ENCODE measurements at places on chromosomes 2 and 18.

GRCh38 chr2:224436634-224437033, 34.7 kb upstream of the FAM124B start:
- DNase-seq: peak; percentile 12

GRCh38 chr2:100408104-100408503, 9.4 kb downstream of the CHST10 start:
- no peak for DNase-seq

DNA sequence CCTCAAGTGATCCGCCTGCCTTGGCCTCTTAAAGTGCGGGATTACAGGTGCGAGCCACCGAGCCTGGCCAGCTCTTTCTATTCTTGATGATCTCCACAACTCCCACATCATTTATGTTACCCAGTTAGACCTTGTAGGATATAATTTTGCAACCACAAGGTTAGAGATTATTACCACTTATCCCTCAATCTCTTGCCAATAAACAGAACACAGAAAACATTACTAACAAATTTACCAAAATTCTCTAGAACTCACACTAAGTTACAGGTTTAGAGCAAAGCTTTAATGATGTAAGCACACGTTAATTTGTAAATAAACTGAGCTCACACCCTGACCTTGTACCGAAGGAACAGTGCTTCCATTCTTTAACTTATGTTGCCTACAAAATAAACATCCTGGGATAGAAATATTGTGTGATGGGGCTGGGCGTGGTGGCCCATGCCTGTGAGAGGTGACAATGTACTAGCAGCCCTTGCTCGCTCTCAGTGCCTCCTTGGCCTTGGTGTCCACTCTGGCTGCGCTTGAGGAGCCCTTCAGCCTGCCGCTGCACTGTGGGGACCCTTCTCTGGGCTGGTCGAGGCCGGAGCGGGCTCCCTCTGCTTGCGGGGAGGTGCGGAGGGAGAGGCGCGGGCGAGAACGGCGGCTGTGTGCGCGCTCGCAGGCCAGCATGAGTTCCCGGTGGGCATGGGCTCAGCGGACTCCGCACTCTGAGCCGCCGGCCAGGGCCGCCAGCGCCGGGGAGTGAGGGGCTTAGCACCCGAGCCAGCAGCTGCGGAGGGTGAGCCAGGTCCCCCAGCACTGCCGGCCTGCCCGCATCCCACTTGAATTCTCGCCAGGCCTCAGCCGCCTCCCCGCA, 42.1 kb upstream of the ITSN2 start:
- DNase-seq: peak; percentile 35

- DNase-seq: no peak
These were observed 56.5 kb downstream of the PLA2R1 start for GRCh38 chr2:160005908-160006307.

GRCh38 chr2:105538840-105539239, 140.0 kb upstream of the FHL2 start:
- no peak for DNase-seq

DNA sequence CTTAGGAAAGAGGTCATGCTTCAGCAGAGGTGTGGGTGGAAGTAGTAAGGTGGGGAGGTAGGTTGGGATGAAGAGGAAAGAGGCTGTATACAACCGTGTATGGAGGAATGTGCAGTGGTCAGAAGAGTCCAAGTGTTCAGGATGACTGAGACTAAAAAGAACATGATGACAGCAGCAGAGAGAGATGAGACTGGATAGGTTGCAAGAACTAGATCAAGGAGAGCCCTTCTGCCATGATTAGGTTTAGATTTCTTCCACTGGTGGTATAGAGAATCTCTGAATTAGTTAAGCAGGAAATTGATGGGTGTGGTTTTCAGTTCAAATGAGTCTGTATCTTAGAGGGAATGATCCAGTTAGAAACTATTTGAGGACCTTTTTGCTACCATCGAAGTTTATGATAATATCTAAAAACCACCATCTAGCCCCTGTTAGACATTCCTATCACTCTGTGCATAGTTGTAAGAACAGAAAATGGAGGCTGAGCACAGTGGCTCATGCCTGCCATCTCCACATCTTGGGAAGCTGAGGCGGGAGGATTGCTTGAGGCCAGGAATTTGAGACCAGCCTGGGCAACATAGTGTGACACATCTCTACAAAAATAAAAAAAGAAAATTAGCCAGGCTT, 221.0 kb downstream of the LTBP1 start:
- DNase-seq: no peak

DNA sequence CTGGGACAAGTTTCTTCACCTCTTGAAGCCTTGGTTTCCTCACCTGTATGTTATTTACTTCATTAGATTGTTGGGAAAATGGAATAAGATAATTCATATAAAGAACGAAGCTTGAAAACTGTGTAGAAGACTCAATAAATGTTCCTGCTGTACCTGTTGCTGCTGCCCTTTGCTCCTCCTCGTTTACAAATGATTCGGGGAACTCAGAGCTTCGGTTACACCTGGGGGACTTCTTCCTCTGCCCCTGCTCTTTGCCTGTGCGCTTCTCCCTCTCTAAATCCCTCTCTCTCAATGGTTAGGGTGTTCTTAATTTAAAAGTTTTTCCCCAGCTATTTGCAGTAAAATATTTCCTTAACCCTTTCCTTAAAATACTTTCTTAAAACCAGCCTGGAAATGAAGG, 3.3 kb upstream of the RMDN2 start:
- no peak for DNase-seq

- DNase-seq: peak; percentile 88
These were observed 571 bp downstream of the YWHAQ start for GRCh38 chr2:9630117-9630735.

GRCh38 chr2:160816916-160817499, 323.4 kb upstream of the RBMS1 start:
- DNase-seq: no peak

- DNase-seq: peak; percentile 76
These were observed 186.6 kb downstream of the NEDD4L start for GRCh38 chr18:58230438-58231179.

- DNase-seq: peak; percentile 90
These were observed 12.1 kb downstream of the PXDN start for GRCh38 chr2:1731963-1732768.

DNA sequence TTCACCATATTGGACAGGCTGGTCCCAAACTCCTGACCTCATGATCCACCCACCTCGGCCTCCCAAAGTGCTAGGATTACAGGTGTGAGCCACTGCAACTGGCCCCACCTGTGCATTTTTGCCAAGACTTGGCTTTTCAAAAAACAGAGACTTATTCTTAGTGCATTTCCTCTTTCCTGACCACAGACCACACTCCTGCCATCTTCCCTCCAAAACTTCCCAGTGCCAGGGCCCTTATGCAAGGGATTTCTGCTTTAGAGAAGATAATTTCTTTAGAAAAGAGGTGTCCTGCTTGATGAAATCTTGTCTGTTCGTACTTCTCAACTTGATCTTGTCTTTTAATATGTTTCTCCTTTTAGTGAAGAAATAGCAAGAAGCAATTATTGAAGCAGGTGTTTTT, 98.8 kb upstream of the ZNF516 start:
- DNase-seq: no peak

DNA sequence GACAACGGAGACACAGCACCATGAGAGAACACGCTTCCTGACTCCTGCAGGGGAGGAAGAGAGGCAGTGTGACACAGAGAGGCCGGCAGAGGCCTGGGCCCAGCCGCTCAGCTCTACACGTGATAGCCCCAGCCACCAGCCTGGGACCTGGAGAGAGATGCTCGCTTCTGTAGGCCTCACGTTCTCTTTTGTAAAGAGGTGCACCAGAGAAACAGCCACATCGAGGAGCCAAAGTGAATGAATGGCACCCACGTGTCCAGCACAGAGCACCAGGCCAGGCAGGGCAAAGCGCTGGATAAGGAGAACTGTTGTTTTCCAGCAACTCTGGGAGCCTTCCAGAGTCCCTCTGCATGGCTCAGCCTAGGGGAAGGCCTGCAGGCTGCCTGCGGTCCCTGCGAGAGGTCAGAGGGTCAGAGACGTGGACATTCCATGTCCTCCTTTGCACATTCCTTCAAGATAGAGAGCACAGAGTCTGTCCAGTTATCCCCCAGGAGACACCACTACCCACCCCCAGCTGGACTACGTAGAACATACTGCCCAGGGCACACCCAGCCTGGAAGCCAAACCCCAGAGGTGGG, 14.2 kb downstream of the LIMS2 start:
- no peak for DNase-seq

- peak; percentile 21 for DNase-seq
These were observed 39.8 kb upstream of the CDKL4 start for GRCh38 chr2:39283561-39283960.

- DNase-seq: no peak
These were observed 11.0 kb upstream of the CDC42EP3 start for GRCh38 chr2:37682473-37682872.

- peak; percentile 50 for DNase-seq
These were observed at the start of gene CRYBA2 for GRCh38 chr2:218993345-218994315. CRYBA2 (minus strand) TSS chr2:218993422; CDS start chr2:218993176, 246 bp downstream.

DNA sequence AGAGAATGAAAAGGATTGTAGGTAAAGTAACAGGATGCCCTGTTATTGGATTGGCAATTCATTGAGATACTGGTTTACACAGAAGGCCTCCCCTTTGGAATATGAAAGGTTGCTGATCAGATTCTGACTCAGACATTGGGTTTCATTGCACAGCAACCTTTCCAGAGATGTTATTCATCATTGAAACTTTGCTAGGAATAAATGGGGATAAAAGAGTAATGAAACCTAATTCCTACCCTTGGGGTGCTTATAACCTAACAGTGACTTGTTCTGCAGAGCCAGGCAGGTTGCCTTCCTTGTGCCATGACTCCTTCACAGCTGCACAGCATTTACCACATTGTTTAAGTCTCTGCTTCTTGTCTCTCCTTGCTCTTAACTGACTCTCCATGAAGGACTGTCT, 5.0 kb downstream of the NAB1 start:
- no peak for DNase-seq

- peak; percentile 73 for DNase-seq
These were observed 165.0 kb downstream of the ANTXR1 start for GRCh38 chr2:69177785-69178636.

DNA sequence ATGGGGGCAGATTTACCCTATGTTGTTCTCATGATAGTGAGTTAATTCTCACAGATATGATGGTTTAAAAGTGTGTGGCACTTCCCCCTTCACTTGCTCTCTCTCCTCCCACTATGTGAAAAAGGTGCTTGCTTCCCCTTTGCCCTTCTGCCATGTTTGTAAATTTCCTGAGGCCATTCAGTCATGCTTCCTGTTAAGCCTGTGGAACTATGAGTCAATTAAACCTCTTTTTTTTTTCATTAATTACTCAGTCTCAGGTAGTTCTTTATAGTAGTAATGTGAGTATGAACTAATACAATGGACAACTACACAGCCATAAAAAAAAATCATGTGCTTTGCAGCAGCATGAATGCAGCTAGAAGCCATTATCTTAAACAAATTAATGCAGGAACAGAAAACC, 118.5 kb downstream of the CALCRL start:
- no peak for DNase-seq

DNA sequence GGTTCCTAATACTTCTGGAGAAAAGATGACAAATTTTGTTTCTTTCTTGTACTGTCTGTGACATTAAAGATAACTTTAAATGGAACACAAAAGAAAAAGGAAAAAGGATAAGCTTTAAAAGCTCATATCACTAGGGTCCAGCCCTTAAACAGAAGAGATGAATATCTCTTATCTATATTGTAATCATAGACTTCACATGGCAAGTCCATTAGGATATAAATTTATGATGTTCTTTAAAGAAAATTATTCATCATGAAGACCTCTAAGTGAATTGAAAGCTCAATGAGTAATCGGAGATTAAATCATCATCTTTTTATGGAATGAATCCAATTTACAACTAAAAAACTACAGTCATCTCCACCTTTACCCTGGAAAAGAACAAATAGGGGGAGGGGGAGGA, 111.6 kb upstream of the SATB2 start:
- DNase-seq: no peak

DNA sequence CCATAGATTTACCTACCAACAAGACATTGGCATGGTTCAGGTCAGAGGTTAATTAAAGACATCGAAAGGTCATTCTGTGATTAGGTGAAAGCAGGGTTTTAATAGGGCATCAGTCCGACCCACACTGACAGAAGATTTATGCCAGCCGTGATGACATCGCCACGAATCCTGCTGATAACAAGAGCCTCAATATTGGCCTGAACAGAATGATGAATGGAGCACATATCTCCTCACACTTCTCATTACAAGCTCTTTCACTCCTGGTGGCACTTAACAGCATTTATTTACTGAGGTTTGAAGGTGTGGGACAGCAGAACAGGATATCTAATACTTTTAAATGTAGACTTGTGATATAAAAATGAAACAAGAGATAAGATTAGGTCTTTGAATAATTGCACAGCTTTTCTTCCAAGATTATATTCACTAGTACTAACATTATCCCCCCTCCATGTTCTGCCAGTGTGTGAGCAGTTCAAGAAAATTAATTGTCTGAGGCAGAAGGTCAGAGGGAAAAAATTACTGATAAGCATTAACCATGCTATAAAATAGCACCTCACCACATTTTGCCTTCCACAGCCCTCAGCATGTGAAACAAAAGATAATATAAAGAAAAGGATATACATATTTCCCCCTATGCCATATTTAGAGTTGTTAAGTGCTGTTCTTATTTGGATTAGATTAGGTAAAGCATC, 23.1 kb upstream of the INSIG2 start:
- no peak for DNase-seq

DNA sequence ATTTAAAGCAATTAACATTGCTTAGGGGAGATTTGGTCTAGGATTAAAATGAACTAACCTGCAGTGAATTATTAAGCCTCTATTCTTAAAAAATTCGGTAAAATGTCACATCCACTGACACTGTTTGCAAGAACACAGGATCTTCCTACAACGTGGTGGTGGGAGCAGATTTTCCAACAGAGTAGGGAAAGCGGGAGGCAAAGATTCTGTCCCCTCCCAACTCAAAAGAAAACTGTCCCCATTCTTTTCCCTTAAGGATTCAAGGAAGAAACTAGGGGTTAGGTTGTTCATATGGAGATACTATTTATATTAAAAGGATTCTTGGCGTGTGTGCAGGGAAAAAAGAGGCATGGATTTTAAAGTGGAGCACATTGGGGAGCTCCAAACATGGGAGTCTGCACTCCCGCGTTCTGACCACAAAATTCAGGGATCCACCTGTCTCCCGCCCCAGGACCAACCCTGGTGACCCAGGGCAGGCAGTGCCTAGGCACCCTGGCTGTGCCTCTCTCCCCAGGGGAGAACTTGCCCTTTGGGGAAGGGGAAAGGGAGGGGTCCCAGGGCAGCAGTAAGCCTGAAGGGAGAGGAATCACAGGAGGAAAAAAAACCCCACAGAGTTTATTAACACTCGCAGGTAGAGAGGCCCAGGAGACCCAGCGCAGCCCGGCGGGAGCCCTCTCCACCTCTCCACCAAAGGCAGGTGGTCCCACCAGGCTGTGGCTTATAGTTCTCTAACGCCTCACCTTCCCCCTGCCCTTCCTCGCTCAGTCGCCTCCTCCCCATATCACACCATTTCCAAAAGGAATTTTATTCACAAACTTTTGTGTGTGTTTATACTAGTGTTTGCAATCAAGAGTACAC, 2.3 kb downstream of the PTGR3 start:
- peak; percentile 20 for DNase-seq

Measured in astrocyte of the hippocampus (primary cell).